ENCODE measurements at places on chromosomes 7 and 10. TPM values are rescaled to one million over a fixed set of nuclear protein-coding genes. Genes with fewer than 3 reads are reported as not detected.

DNA sequence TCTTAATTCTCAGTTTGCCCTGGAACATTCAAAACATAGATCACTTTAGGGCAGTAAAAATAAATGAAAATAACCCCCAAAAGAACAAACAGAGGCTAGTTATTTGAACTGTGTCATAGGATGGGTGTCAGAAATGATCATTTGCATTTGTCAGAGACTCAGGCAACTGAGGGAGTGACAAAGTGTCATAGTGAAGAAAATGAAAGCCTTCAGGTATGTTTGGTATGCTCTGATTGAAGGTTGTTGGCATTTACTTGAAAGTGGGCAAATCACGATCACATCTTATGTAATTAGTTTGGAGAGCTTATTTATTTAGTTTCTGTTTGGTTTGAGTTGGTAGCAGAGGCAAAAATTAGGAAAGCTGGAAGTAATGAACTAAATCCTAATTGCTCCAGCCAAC is 880.9 kb downstream of the ANKRD7 start:
- H3K27ac ChIP-seq, result no peak overlapping the region
- H3K27me3 ChIP-seq, result no peaks in the 10 kb centered on the region
- no peak overlapping the region for H3K4me3 ChIP-seq
- H3K4me1 ChIP-seq, result no peaks in the 10 kb centered on the region
- H3K36me3 ChIP-seq, result no peaks in the 10 kb centered on the region

- no peak overlapping the region for H3K27ac ChIP-seq
- no peak for DNase-seq
- H3K36me3 ChIP-seq, result no peaks in the 10 kb centered on the region
- peaks cover 47% of the 10 kb centered on the region for H3K27me3 ChIP-seq
- H3K4me3 ChIP-seq, result no peak overlapping the region
- H3K4me1 ChIP-seq, result no peaks in the 10 kb centered on the region
These were observed 187.6 kb downstream of the PLXNA4 start for GRCh38 chr7:132388688-132389087.

The LFNG gene
- 14.3 TPM for total RNA-seq

DNA sequence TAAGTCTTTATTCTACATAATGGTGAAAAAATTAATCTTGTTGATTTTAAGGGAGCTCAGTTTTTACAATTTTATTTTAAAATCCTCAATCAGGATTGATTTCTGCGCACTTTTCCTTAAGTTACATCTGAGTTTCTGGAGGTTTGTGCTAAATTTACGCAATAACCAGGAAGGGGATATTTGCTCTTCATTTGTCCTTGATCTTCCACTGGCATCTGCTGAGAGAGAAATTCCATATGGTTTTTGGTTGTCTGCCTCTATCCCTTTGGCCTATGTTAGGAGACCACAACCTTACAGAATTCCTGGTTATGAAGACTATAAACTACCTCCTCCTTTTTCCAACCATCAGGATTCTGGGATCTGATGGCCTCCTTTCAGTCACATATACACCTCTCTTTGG is 20.1 kb upstream of the CDK6 start:
- H3K27ac ChIP-seq, result no peak overlapping the region
- H3K4me3 ChIP-seq, result no peak overlapping the region
- no peaks in the 10 kb centered on the region for H3K4me1 ChIP-seq

The CPED1 gene
- 1.2 TPM for total RNA-seq

GRCh38 chr10:103663236-103663635 is 169.7 kb downstream of the NEURL1 start:
- H3K27ac ChIP-seq, result no peak overlapping the region
- DNase-seq, result no peak
- no peak overlapping the region for H3K4me3 ChIP-seq

The ZNF804B gene
- total RNA-seq, result not detected

The PRKG1 gene
- total RNA-seq, result 1.4 TPM

DNA sequence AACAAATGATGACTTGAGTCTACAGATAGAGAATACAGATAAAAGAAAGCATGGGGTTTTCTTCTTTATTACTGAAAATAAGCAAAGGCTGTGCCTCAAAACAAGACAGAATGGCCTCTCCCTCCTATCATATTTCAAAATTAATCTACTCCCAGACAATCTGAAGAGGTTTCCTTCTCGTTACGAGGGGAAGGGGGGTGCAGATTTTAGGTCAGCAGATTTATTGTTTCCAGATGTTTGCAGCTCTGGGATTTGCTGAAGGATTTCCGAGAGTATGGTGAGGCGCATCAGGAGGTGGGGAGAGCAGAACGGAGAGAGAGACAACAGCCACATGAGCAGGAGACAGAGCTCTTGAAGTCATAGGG is 89.8 kb downstream of the KIAA1549 start:
- DNase-seq, result no peak
- H3K4me3 ChIP-seq, result no peak overlapping the region
- no peaks in the 10 kb centered on the region for H3K36me3 ChIP-seq
- no peaks in the 10 kb centered on the region for H3K4me1 ChIP-seq
- no peak overlapping the region for H3K27ac ChIP-seq

The CPN1 gene
- 0.12 TPM for total RNA-seq

DNA sequence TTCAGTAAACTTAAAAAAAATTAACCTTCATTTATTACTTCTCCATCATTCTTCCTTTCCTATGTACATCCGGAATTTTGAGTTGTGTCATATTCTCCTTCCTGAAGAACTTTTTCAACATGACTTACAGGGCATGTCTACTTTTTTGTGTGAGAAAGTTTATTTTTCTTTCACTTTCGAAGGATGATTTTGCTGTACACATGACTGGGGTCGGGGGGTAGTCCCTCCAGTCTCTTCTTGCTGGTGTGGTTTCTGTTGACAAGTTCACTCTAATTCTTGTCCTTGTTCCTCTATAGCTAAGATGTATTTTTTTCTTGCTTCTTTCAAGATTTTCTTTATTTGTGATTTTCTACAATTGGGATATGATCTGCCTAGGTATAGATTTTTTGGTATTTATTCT is 55.8 kb downstream of the INPP5A start:
- no peaks in the 10 kb centered on the region for H3K27me3 ChIP-seq
- peaks cover 16% of the 10 kb centered on the region for H3K4me1 ChIP-seq
- no peak overlapping the region for H3K4me3 ChIP-seq
- H3K36me3 ChIP-seq, result no peaks in the 10 kb centered on the region
- H3K27ac ChIP-seq, result no peak overlapping the region

- H3K4me1 ChIP-seq, result no peaks in the 10 kb centered on the region
- H3K27me3 ChIP-seq, result no peaks in the 10 kb centered on the region
- no peaks in the 10 kb centered on the region for H3K36me3 ChIP-seq
These were observed 168.1 kb downstream of the GPR37 start for GRCh38 chr7:124597509-124597908.

- no peak overlapping the region for H3K4me3 ChIP-seq
- peaks cover 19% of the 10 kb centered on the region for H3K36me3 ChIP-seq
- no peaks in the 10 kb centered on the region for H3K27me3 ChIP-seq
- no peak overlapping the region for H3K27ac ChIP-seq
These were observed 96.5 kb downstream of the NRF1 start for GRCh38 chr7:129707910-129708499.

The CHST12 gene
- total RNA-seq, result 14.2 TPM

DNA sequence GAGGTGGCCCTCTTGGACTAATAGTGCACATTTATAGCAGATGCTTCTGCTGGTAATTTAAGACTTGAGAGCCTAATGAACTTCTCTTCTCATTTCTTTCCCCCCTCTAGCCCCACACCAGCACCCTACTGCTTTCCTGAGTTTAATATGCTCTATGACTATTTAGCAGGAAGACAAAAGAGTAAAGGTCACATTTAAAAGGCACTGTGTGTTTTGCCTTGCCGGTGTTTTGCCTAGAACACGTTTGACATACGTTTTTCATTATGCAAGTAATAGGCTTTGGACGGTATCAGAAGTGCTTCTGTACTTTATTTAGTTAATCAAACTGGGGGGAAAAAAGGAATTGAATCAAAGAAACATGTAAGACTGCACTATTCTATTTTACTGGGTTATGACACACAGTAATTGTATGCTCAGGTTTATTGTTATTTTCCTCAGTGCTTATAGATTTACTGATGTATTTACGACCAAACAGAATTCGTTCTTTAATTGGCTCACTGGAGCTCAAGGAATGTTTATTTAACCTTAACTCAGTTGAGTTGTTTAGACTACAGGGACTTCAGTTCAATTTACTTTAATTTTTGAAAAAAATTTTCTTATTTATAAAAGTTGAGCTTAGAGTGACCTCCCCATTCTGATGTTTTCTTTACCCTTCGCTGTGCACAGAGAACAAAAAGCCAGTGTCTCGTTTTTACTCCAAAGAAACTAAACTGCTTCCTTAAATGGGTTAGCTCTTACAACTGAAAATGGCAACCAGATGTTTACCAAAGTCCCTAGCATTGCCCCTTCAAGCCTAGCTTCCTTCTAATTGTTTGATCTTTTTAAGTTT is 35.4 kb downstream of the CPED1 start:
- DNase-seq, result no peak
- no peaks in the 10 kb centered on the region for H3K4me1 ChIP-seq
- H3K36me3 ChIP-seq, result no peaks in the 10 kb centered on the region

The VIPR2 gene
- total RNA-seq, result 0.10 TPM

DNA sequence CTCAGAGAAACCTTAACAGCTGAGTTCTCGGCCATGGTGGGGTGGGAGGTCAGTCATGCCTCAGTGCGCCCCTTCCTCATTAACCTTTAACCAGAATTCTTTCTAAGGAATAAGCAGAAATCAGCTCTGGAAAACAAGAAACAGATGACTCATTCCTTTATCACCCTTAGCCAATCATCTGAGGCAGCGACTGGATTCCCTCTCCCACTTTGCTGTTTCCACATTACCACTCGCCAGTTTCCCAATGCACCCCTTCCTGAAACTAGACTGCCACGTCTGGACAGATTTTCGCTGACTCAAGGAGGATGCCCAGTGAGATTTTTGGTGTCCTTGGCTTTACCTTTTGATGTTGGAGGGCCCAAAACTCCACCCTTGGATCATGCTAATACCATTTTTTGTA is 223.8 kb downstream of the PLXDC2 start:
- no peaks in the 10 kb centered on the region for H3K27me3 ChIP-seq
- no peaks in the 10 kb centered on the region for H3K4me1 ChIP-seq
- H3K4me3 ChIP-seq, result no peak overlapping the region
- H3K36me3 ChIP-seq, result no peaks in the 10 kb centered on the region
- no peak overlapping the region for H3K27ac ChIP-seq

DNA sequence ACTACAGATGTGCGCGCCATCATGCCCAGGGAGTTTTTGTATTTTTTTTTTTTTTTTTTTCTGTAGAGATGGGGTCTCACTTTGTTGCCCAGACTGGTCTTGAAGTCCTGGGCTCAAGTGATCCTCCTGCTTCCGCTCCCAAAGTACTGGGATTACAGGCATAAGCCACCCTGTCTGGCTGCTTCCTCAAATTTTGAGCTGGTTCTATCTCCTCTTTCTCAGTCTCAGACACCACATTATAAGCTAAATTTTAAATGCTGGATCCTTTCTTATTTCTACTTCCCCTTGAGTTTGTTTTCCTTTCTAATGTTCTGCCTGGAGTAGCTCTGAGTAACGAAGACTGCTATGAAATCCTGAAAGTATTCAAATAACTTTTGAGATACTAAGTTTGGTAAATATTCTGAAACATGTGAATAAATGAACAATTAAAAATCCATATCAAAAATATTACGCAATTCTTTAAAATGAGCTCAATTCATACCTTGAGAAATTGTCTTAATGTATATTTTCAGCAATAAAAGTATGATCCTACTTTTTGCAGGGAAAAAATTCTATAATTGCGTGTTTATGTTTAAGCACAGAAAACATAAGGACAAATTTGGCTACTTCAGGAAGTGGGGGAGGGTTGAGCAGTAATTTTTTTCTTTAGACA is 15.0 kb downstream of the TCAF1 start:
- no peaks in the 10 kb centered on the region for H3K36me3 ChIP-seq
- H3K27me3 ChIP-seq, result no peaks in the 10 kb centered on the region
- H3K27ac ChIP-seq, result no peak overlapping the region
- DNase-seq, result no peak

The PDAP1 gene
- 200 TPM for total RNA-seq

DNA sequence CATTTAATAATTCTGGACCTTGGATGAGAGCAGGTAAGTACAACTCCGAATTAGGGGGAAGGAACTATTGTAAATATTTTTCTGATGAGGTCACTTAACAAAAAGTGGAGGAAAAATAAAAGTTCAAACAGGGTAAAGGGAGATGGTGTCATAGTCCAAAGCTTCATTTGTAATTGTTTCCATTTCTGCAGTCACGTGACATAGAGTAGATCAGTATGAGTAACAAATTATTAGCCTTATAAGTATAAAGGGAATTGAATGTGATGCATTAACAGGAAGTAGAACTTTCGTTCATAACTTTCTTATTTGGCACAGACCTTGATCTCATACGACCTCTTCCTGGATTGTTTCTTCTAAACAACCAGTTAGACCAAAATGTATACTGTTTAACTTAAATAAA is 347.2 kb upstream of the TPK1 start:
- no peaks in the 10 kb centered on the region for H3K36me3 ChIP-seq
- H3K27ac ChIP-seq, result no peak overlapping the region
- no peak overlapping the region for H3K4me3 ChIP-seq
- DNase-seq, result no peak
- H3K27me3 ChIP-seq, result no peaks in the 10 kb centered on the region

GRCh38 chr7:19558527-19558926 is 150.3 kb downstream of the POLR1F start:
- H3K4me3 ChIP-seq, result no peak overlapping the region
- H3K27me3 ChIP-seq, result no peaks in the 10 kb centered on the region
- H3K27ac ChIP-seq, result no peak overlapping the region
- no peaks in the 10 kb centered on the region for H3K4me1 ChIP-seq
- no peak for DNase-seq

DNA sequence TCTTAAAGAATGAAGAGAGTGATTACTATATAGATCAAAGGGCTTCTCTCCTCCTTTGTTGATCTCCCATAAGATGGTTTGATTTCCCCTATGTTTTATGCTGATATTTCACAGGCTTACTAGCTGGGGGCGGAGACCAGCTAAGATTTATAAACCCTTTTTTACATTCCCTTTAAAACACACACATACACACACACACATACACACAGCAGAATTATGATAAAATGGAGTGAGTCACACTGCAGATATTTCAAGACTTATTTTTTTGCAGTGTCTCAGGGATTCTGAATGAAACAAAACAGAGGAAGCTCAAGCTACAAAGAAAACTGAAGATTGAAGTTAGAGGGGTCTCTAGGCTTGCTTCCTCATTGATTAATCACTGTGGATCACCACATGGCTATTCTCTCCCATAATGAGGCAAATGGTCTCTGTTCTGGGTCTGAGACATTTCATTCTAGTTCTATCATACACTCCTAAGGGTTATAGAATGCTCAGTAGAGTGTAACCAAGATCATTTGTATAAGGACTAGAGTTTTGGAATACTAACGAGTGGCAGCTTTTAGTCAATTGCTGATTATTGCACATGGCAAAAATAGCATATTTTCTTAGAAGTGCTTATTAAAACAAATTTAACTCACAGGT is 18.6 kb downstream of the INA start:
- no peak overlapping the region for H3K27ac ChIP-seq
- no peaks in the 10 kb centered on the region for H3K36me3 ChIP-seq
- H3K4me3 ChIP-seq, result no peak overlapping the region
- no peaks in the 10 kb centered on the region for H3K27me3 ChIP-seq
- H3K4me1 ChIP-seq, result peaks cover 4% of the 10 kb centered on the region

DNA sequence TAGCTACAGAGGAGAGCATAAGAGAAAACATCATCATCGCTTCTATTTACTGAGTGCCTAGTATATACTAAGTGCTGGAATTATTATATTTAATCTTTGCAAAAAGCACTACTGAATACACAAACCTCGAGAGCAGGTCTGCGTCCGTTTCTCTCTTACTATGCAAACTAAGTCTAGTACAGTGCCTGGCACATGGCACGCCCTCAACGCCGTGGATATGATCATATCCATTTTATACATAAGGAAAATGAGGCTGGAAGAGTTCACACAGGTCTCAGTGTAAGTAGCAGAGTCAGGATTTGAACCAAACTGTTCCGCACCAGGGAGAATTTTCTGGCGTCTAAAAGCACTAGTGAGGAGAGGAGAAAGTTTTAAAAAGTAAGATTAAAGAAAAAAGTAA is 17.6 kb downstream of the MXI1 start:
- H3K27me3 ChIP-seq, result no peaks in the 10 kb centered on the region
- peaks cover 11% of the 10 kb centered on the region for H3K36me3 ChIP-seq
- H3K4me1 ChIP-seq, result peaks cover 40% of the 10 kb centered on the region
